ENCODE measurements at places on chromosomes 4 and X.

GRCh38 chr4:83362492-83363329 is 28.1 kb upstream of the HPSE start:
- DNase-seq, result no peak
- H3K27ac ChIP-seq, result no peak overlapping the region
- peaks cover 3% of the 10 kb centered on the region for H3K4me1 ChIP-seq
- no peaks in the 10 kb centered on the region for H3K36me3 ChIP-seq

- H3K36me3 ChIP-seq, result no peaks in the 10 kb centered on the region
- H3K27me3 ChIP-seq, result no peaks in the 10 kb centered on the region
- H3K4me1 ChIP-seq, result no peaks in the 10 kb centered on the region
- DNase-seq, result no peak
- no peak overlapping the region for H3K27ac ChIP-seq
- H3K4me3 ChIP-seq, result no peak overlapping the region
Measured at GRCh38 chr4:31081366-31081765, 361.2 kb downstream of the PCDH7 start.

- peaks cover 5% of the 10 kb centered on the region for H3K4me1 ChIP-seq
- no peaks in the 10 kb centered on the region for H3K27me3 ChIP-seq
- DNase-seq, result peak; percentile 44
Measured at GRCh38 chrX:102652031-102652688, 877 bp downstream of the GPRASP1 start.

DNA sequence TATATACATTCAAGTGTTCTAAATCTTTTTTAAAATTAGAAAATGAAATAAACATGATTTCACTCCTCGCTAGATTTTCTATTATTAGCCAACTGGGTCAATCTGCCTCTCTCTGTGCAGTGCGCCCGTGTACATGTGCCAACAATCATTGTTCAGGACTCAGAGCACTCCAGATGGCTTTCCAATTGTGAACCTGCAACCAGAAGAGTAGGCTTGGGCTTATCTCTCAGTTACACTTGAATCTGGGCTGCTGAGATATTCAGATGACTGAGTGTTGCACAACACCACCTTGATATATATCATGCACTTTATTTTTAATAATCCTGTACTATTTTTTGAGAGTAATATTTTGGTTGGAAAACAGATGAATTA is 184.0 kb upstream of the FSTL5 start:
- H3K4me3 ChIP-seq, result no peak overlapping the region
- no peaks in the 10 kb centered on the region for H3K36me3 ChIP-seq
- no peak for DNase-seq
- H3K27ac ChIP-seq, result no peak overlapping the region
- no peaks in the 10 kb centered on the region for H3K27me3 ChIP-seq

DNA sequence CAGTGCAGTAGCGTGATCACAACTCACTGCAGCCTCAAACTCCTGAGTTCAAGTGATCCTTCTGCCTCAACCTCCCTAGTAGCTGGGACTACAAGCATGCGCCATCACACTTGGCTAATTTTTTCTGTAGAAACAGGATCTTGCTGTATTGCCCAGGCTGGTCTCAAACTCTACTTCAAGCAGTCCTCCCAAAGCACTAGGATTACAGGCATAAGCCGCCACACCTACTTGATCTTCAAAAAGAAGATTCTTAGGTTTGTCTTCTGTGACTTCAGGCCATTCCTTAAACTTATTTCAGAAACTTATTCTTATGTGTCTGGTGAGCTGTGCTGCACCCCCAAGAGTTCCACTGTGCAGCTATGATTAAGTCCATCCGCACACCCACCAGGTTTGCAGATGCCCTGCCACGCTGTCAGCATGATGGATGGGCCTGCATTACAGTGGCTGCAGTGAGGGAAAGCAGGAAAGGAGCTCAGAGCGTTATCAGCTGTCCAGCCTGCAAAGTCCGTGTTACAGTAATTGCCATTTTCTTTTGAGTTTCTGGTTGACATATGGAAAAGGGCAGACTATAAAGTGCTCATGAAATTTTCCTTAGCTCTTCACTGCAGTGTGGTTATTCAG is 146.6 kb downstream of the AASDH start:
- peak overlapping the region; percentile 53 for H3K27ac ChIP-seq
- H3K27me3 ChIP-seq, result no peaks in the 10 kb centered on the region
- H3K4me3 ChIP-seq, result no peak overlapping the region
- peaks cover 16% of the 10 kb centered on the region for H3K4me1 ChIP-seq
- H3K36me3 ChIP-seq, result no peaks in the 10 kb centered on the region

DNA sequence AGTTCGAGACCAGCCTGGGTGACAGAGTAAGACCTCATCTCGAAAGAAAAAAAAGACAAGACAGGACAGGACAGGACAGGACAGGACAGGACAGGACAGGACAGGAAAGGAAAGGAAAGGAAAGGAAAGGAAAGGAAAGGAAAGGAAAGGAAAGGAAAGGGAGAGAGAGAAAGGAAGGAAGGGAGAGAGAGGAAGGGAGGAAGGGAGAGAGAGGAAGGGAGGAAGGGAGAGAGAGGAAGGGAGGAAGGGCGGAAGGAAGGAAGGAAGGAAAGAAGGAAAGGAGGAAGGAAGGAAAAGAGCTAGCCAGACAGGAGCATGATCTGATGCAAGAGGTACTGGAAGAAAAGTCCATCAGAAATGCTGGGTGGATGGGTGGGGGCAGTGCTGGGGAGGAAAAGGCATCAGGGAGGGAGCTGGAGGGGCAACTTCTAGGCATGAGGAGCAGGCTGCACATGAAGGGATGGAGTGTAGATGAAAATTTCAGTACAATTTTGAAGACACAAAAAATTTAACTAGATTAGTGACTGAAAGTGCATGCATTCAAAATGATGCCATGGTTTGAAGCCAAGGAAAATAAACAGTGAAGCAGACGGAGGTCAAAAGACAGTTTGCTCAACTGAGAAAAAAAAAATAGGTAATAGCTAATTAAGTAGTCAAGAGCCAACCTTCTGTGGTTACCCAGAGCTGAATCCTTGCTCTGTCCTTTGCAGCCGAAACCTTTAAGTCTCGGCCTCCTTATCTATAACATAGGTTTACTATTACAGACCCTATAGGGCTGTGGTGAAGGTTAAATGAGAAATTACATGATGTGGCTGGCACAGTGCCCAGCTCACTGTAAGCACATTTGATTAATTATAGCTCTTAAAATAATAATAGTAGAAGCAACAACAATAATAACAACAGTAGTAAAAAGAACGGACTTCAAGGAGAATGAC is 59.9 kb downstream of the ZNF827 start:
- peaks cover 2% of the 10 kb centered on the region for H3K36me3 ChIP-seq
- peaks cover 4% of the 10 kb centered on the region for H3K4me1 ChIP-seq
- H3K27ac ChIP-seq, result no peak overlapping the region
- H3K4me3 ChIP-seq, result no peak overlapping the region

GRCh38 chrX:63400340-63400739 is 49.2 kb upstream of the SPIN4 start:
- H3K36me3 ChIP-seq, result no peaks in the 10 kb centered on the region
- H3K4me3 ChIP-seq, result no peak overlapping the region
- no peak for DNase-seq
- H3K4me1 ChIP-seq, result no peaks in the 10 kb centered on the region

- no peaks in the 10 kb centered on the region for H3K36me3 ChIP-seq
- no peaks in the 10 kb centered on the region for H3K27me3 ChIP-seq
- H3K27ac ChIP-seq, result no peak overlapping the region
- DNase-seq, result no peak
Measured at GRCh38 chr4:80308466-80308822, 27.1 kb upstream of the CFAP299 start.

DNA sequence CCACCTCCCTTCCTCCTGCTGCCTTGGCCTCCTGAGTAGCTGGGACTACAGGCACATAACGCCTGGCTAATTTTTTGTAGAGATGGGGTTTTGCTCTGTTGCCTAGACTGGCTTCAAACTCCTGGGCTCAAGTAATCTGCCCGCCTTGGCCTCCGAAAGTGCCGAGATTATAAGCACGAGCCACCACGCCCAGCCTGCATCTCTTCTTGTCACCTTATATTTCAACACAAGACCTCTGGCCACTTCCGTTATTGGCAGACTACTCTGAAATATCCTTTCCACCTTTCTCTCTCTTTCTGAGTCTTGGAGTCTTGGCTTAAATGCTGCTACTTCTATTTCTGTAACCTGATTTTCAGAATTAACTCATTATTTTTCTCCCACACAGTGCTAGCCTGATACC is 5.6 kb downstream of the KIAA0232 start:
- no peaks in the 10 kb centered on the region for H3K27me3 ChIP-seq
- H3K4me1 ChIP-seq, result no peaks in the 10 kb centered on the region
- H3K4me3 ChIP-seq, result no peak overlapping the region
- H3K36me3 ChIP-seq, result peaks cover 6% of the 10 kb centered on the region

- no peak overlapping the region for H3K4me3 ChIP-seq
- H3K27ac ChIP-seq, result no peak overlapping the region
- no peaks in the 10 kb centered on the region for H3K36me3 ChIP-seq
- no peaks in the 10 kb centered on the region for H3K27me3 ChIP-seq
Measured at GRCh38 chr4:70179811-70180210, 15.7 kb upstream of the ODAM start.

GRCh38 chr4:154961263-154961662 is 180.2 kb downstream of the RBM46 start:
- no peaks in the 10 kb centered on the region for H3K27me3 ChIP-seq
- DNase-seq, result no peak

- peaks cover 5% of the 10 kb centered on the region for H3K36me3 ChIP-seq
- no peaks in the 10 kb centered on the region for H3K4me1 ChIP-seq
- no peaks in the 10 kb centered on the region for H3K27me3 ChIP-seq
Measured at GRCh38 chr4:75786938-75787337, 62.6 kb downstream of the USO1 start.

DNA sequence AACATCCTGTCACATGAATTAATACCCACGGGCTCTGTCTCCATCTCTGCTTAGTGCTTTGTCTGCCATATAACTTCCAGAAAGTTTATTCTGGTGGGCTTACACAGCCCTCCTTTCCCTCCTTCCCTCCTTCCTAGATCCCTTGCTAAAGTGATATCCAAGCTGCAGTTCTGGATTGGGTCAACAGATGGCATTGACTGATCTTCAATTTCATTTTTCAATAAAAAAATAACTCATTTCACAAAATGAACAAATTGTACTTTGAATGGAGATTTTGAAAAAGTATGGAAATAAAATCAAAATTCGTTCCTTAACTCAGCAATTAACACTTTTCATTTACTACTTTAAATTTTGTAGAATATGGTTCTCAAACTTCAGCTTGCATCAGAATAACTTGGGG is 94.9 kb downstream of the NXF2 start:
- H3K27ac ChIP-seq, result no peak overlapping the region
- H3K27me3 ChIP-seq, result no peaks in the 10 kb centered on the region
- H3K4me1 ChIP-seq, result no peaks in the 10 kb centered on the region
- no peak for DNase-seq
- no peaks in the 10 kb centered on the region for H3K36me3 ChIP-seq
- H3K4me3 ChIP-seq, result no peak overlapping the region

DNA sequence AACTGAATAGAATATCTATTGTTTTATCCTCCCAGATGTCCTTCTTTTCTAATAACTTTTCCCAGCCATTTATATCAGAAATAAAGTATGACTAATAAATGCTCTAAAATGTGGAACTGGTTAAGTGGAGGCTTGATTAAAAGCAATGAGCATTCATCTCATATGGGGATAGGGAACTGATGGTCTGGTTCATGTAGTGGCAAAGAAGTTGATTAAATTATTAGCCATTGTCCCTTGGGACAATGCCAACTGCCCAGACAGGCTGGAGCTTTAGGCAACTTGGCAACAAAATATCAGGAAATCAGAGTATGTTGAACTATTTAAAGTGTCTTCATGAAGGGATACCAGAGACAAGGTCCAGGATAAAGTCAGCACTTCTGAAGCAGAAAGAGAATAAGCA is 24.2 kb downstream of the TRO start:
- no peaks in the 10 kb centered on the region for H3K4me1 ChIP-seq
- H3K27me3 ChIP-seq, result no peaks in the 10 kb centered on the region
- H3K36me3 ChIP-seq, result no peaks in the 10 kb centered on the region
- DNase-seq, result no peak

DNA sequence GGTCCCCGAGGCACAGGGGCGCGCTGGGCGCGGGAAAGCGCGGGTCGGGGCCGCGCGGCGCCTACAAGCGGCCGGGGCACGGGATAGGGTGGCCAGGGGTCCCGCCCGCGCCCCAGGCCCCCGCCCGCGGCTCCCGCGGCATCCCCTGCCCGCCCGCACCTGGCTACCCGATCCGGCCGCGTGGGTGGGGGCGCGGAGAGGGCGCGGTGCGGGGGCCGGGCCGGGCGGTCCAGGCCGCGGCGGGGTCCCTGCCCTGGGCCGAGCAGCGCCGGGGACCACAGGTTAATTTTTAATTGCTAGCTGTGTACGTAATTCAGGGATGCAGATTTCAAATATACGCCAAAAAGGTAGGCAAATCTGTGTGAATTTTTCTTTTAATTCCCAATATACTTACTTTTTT is 44.3 kb upstream of the FAM47C start:
- DNase-seq, result no peak
- peaks cover 2% of the 10 kb centered on the region for H3K27me3 ChIP-seq
- H3K4me3 ChIP-seq, result peak overlapping the region; percentile 56
- H3K36me3 ChIP-seq, result no peaks in the 10 kb centered on the region
- no peaks in the 10 kb centered on the region for H3K4me1 ChIP-seq

DNA sequence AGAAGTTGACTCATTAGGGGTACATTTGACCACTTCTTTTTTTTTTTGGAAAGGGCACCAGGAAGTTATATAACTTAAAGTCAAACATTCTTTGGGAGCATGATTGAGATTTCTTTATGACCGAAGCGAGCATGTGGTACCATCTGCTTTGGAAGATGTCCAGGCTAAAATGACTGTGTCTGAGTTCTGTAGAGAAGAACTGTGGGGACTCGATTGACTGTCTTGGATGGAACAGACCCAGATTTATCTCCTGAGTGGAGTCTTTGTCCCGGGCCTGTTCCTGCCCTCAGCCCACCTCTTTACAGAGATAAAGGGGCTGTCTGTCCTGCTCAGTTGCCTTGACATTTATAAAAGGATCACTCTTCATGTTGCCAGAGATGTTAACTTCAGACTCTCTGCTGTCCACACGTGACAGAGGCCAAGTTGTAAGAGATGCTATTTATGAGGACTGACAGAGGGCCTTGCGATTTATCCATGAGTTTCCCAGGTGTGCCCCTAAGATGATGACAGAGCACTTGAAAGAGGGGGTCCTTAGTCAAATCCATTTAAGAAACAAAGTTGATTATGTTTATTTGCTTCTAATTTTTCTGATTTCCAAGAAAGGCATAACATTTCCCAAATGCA is 16.8 kb downstream of the SMIM20 start:
- no peak overlapping the region for H3K4me3 ChIP-seq
- H3K27ac ChIP-seq, result no peak overlapping the region
- DNase-seq, result no peak
- H3K27me3 ChIP-seq, result no peaks in the 10 kb centered on the region
- no peaks in the 10 kb centered on the region for H3K4me1 ChIP-seq
- H3K36me3 ChIP-seq, result no peaks in the 10 kb centered on the region

DNA sequence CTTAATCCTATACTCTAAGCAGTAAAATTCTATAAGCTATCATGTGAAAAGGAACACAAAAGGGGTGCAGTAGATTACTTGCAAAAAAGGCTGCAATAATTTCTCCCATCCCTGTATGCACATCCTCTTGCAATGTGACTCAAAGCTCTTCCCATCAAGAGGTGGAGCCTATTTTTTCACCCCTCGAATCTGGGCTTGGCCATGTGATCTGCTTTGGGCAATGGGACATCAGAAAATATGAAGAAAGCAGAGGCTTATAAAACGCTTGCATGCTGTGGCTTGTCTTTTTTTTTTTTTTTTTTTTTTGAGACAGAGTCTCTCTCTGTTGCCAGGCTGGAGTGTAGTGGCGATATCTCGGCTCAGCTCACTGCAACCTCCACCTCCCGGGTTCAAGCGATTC is 33.0 kb downstream of the GEMIN8 start:
- H3K36me3 ChIP-seq, result no peaks in the 10 kb centered on the region
- no peaks in the 10 kb centered on the region for H3K27me3 ChIP-seq
- no peaks in the 10 kb centered on the region for H3K4me1 ChIP-seq
- no peak overlapping the region for H3K4me3 ChIP-seq
- no peak overlapping the region for H3K27ac ChIP-seq
- no peak for DNase-seq
